ENCODE measurements at places on chromosomes 1 and 21. TPM values are rescaled to one million over a fixed set of nuclear protein-coding genes. Genes with fewer than 3 reads are reported as not detected.

TMCC2 gene
- total RNA-seq = 27.5 TPM

IL19 gene
- not detected for total RNA-seq

UTS2 gene
- not detected for total RNA-seq

GPR52 gene
- 1.7 TPM for total RNA-seq

FCRLB gene
- 0.74 TPM for total RNA-seq

SPATA17 gene
- 4.2 TPM for total RNA-seq

RGS1 gene
- total RNA-seq = 12.5 TPM

MSH4 gene
- 0.98 TPM for total RNA-seq

All from temporal lobe (tissue), 4 donors.